Fibroblast of skin of left biceps (primary cell): ENCODE measurements at places on chromosomes 4 and X.

DNA sequence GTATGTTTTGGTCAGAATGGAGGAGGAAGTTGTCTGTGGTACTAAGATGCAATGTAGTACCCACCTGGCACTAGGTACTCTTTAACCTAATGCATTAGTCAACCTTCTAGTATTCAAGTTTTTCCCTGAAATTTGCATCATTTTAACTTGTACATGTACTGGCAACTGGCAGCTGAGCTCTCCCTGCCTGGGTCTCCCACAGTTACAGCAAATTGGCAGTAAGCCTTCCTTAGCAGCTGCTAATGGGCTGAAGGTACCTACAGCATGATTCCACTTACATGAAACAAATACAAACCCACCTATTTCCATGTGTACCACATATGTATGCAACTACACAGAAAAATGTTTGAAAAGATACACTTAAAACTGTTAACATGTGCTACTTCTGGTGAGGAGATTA is 8.1 kb upstream of the KLHL2 start:
- DNase-seq = no peak

- no peak for DNase-seq
Observed at GRCh38 chr4:93065790-93066189, 762.0 kb downstream of the GRID2 start.

DNA sequence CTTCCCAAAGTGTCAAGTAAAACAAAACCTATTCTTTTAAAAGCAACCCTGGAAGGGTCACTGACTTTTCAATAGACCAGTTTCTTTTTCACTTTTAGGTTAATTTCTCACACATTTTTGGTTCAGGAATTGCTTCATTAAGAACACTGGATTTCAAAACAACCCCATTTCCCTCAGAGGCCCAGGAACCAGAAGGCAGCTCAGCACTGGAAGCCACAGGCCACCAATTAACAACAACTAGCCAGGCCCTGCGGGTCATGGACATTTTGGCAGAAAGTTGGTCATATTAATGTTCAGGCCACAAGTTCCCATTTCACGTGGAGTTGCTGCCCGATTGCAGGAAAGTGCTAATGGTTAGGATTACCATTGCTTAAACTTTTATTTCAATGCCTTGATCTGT is 39.8 kb downstream of the HAND2 start:
- DNase-seq = no peak

DNA sequence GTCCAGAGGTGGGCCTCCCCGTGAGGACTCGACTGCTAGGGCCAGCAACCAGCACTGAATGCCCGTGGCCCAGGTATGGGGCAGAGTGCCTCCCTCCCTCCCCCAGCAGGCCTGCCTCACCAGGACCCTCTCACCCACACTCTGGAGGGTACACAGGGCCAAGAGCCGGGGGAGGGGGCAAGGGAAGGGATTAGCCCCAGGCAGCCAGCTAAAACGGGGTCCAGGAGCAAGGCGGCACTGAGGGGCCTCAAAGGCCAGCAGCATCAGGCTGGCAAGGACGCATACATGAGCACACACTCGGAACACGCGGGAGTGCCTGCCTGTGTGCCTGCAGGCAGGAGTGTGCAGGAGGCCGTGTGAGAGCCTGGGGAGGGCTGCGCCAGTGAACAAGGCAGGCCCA is 18.3 kb upstream of the DUSP9 start:
- no peak for DNase-seq

DNA sequence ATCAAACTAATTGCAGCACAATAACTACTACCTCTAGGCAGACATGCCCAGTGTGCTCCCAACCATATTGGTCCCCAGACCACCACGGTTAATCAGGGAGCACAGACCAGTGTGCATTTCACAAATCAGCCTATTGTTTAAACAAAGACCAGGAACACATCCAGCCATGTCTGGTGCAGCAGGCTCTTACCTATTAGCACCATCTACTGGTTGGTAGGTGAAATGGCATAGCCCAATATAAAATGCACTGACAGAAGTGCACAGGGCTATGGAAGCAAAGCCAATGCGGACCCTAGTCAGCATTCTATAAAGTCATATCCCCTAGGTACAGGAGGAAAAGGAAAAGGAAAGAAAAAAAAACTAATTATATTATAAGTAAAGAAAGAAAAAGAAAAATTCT is 15.5 kb upstream of the CYLC1 start:
- no peak for DNase-seq

- DNase-seq = peak; percentile 40
Observed at GRCh38 chr4:87108142-87108546, 112.3 kb downstream of the KLHL8 start.

DNA sequence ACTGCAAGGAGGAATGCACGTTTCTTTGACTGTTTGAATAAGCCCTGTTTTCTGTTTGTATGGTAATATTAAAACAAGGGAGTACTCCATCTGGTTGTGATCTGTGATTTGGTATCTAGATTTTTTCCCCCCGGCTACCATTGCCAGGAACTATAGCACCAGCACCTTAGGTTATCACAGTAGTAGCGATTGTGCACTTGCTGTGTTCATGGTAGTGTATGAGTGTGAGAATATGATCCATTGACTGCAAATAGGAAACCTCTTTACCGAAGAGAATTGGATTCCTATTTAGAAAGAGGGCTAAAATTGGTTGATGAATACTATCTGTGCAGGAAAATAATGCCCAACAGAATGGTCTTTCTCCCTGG is 69.9 kb downstream of the LARP7 start:
- DNase-seq = no peak

DNA sequence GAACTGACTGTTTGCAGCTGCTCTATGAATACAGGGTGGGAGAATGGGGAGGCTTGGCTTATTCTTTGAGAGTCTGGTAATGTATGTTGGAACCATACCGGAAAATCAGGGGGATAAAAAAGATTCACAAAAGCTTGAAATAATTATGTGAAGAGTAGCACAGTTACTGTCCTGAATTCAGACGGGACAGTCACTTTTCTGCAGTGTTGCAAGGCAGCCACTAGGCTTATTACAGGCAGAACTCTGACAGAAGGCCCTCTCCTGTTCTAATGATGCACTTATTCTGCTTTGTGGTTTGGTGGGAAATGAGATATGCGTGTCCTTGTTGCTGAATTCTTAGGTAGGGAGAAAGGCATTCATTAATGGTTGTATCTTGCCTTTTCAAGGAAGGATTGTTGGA is 37.2 kb downstream of the GUCY1B1 start:
- DNase-seq = no peak

DNA sequence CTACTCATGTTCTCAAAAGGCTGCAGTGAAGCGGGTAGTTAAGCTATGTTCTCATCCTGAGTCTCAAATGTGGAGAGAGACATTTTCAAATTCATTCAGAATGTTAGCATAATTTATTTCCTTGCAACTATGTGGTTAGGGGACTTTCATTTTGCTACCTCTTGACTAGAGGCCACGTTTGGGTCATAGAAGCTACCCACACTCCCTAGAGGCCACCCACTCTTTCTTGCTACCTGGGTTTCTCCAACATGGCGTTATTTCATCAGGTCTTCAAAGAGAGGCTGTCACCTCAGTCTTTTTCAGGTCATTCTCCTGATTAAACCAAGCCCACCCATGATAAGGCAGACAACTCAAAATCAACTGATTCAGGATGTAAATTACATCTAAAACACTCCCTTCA is 34.3 kb upstream of the NLGN4X start:
- no peak for DNase-seq

GRCh38 chrX:153903238-153903980 is 1.1 kb upstream of the AVPR2 start:
- DNase-seq = no peak

GRCh38 chrX:34586936-34587335 is 70.1 kb downstream of the TMEM47 start:
- no peak for DNase-seq

DNA sequence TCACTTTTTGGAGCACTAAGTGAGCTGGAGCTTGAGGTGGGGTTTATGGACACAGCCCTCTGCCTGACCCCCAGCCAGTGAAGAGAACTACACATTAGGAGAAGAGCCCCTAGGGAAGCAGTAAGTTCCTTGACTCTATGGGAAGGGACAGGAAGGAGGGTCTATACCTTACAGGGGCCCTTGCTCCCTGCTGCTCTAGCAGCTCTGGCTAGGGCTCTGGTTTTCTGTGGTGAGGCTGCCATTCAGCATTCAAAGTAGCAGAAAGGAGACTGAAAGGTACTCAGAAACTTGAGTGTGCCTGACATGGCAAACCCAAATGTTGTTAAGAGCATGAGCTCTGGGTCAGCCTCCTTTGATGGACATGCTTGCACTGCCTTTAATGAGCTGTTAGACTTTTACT is 144.0 kb upstream of the KIT start:
- no peak for DNase-seq

DNA sequence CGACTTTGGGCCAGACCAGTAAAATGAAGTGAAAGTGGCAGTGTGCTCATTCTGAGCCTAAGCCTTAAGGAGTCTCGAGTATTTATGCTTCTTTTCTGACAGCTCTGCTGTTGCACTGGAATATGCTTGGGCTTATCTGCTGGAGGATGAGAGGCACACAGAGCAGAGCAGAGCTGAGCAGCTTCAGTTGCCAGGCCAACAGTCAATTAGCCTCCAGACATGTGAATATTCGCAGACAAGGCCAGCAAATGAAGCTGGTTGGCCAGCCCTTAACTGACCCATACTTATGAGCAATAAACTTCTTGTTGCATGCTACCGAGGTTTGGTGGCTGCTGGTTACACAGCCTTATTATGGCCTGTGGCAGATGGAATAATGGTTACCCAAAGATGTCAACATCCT is 203.0 kb upstream of the GEMIN8 start:
- DNase-seq = no peak

- DNase-seq = no peak
Observed at GRCh38 chr4:163762741-163763140, 268.3 kb downstream of the TMA16 start.

- no peak for DNase-seq
Observed at GRCh38 chr4:97627750-97628149, 515.5 kb downstream of the STPG2 start.

DNA sequence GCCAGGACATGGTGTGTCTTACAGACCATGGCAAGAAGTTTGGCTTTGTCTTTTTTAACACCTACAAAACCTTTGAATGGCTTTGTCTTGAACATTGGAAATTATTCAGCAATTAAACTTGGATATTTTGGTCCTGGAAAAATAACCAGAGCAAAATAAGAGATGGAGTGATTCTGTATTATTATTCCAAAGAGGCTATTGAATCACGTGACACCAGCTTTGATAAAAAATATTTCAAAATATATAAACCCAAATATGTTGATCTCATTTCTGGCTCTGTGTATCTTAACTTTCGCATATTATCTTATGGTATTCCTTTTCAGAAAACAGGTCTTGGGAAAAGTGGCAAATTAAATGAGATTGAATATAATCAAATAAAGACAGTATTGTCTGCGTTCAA is 32.6 kb upstream of the GIMD1 start:
- DNase-seq = no peak

GRCh38 chr4:25154594-25155265 is 5.5 kb downstream of the SEPSECS start:
- no peak for DNase-seq

DNA sequence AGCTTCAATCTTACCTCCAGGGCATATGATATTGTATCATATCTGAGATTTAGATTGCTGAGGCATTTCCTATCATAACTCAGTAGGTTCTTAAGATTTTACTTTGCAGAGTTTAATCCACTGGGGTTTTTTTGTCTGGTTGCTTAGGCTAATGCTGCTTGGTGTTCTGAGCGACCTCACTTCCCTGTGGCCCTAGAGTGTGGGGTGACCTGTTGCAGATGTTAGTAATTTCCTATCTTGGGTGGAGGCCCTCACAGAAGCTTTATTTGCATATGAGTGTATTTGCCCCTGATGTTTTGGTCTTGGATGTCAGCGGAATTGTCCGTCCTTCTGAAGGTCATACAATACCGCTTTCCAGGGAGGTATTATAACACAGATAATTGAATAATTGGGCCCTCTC is 137.1 kb downstream of the NDST3 start:
- no peak for DNase-seq

GRCh38 chr4:48898733-48899431 is 7.7 kb downstream of the OCIAD2 start:
- no peak for DNase-seq

- no peak for DNase-seq
Observed at GRCh38 chr4:175071123-175071522, 153.0 kb downstream of the ADAM29 start.

GRCh38 chr4:73499996-73500765 is 18.6 kb downstream of the AFM start:
- DNase-seq = no peak

DNA sequence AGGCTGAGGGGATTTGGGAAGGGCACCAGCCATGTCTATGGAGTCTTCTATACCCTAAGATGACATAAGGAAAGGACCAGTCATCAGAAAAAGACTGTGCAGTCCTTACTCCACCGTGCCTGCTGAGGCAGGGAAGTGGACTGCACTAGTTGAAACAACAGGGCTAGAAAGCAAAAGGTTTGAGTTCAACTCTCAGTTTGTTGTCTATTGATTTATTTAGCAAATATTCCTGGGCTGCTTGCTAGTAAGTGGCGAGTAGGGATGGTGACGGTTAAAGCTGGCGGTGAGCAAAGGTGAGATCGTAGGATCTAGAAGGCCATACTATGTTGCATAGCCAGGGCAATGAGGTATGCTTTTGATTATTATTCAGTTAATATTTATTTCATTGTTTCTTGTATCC is 110.1 kb downstream of the SMIM20 start:
- no peak for DNase-seq

GRCh38 chrX:155841232-155841631 is 39.9 kb upstream of the VAMP7 start:
- DNase-seq = no peak

GRCh38 chr4:96052827-96053226 is 212.9 kb downstream of the PDHA2 start:
- no peak for DNase-seq

GRCh38 chr4:48795108-48795507 is 15.0 kb upstream of the FRYL start:
- DNase-seq = no peak

DNA sequence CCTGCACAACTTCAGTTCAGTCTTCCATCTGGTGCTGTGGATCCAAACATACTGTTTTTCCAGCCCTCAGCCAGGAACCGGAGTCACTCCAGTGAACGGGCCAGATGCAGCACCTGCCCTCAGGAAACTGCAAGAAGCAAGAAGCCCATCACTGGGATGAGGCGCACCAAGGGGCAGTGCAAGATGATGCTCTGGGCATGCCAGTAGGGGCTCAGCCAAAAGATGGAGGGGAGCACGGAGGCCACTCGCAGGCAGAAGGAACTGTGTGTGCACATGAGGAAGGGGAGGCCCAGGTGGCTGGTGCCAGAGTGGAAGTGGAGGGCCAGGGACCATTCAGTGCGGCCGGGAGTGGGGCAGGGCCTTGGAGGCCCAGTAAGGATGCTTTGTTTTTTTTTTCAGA is 161.7 kb upstream of the MAMLD1 start:
- no peak for DNase-seq

- no peak for DNase-seq
Observed at GRCh38 chrX:70508296-70508911, 63.8 kb downstream of the DLG3 start.

DNA sequence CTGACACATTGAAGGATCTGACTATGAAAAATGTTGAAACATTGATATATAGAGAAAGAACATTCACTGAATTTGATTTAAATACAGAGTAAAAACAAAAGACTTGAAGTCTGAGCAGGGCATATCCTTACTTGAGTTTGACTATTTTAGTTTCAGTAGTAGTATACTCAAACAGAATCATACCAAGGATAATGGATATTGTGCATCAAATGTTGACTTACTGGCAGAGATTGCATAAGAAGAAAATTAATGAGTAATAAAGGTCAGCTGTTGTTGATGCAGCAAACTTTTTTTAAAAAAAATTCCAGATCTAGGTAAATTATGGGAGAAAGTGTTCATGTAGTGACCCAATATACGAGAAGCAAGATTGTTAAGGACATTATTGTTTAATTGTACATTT is 94.5 kb upstream of the APOOL start:
- no peak for DNase-seq

GRCh38 chr4:165756836-165757235 is 116.2 kb upstream of the TLL1 start:
- DNase-seq = no peak
